ENCODE measurements at places on chromosomes 1 and 21. TPM values are rescaled to one million over a fixed set of nuclear protein-coding genes. Genes with fewer than 3 reads are reported as not detected.

The SERPINC1 gene
- not detected for total RNA-seq

The LCE1B gene
- total RNA-seq = not detected

The LMX1A gene
- total RNA-seq = not detected

The C1QTNF12 gene
- total RNA-seq = 0.51 TPM

The TMEM82 gene
- not detected for total RNA-seq

GRCh38 chr1:14739082-14739832 is 140.8 kb downstream of the KAZN start:
- H3K27me3 ChIP-seq = peaks cover 6% of the 10 kb centered on the region
- no peak overlapping the region for H3K4me3 ChIP-seq
- no peaks in the 10 kb centered on the region for H3K4me1 ChIP-seq
- no peak for DNase-seq
- no peaks in the 10 kb centered on the region for H3K36me3 ChIP-seq

DNA sequence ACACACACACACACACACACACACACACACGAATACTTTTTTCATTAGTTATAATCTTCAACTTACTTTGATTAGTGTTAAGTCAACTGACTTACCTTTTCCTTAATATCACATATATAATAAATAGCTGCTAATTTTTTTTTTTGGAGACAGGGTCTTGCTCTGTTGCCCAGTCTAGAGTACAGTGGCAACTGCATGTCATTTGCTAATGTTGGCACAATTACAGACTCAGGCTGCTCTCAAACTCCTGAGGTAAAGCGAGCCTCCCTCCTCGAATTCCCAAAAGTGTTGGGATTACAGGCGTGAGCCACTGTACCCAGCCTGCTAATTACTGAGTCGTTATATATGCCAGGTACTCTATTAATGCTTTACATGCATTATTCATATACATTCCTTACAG is 20.8 kb upstream of the TAL1 start:
- no peak for DNase-seq
- H3K4me1 ChIP-seq = no peaks in the 10 kb centered on the region
- no peaks in the 10 kb centered on the region for H3K27me3 ChIP-seq
- H3K27ac ChIP-seq = no peak overlapping the region
- H3K36me3 ChIP-seq = no peaks in the 10 kb centered on the region
- no peak overlapping the region for H3K4me3 ChIP-seq

Data from CD8-positive, alpha-beta memory T cell (primary cell).